ENCODE measurements at places on chromosomes 11 and 22.

DNA sequence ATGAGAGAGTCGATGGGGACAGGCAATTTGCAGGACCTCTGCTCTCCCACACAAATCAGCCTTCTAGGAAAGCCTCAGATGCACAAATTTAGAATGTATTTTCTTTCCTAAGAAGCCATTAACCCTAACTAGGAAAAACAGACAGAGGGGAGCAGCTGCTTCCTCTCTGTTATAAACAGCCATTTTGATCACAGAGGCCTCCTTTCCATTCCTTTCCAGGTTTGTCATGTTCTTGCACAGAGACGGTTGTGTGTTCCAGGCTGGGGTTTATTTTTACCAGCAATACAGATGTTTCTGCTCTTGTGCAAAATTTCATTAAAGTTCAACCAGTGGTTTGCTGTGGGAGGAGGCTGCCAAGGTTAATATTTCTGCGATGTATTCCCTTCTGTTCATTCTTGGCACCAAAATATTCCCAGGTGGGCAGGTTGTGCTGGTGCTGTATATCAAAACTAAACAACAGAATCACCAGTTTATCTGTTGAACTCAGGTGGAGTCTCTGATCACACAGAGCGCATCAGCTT, 90.2 kb downstream of the NAV2 start:
- DNase-seq = no peak

DNA sequence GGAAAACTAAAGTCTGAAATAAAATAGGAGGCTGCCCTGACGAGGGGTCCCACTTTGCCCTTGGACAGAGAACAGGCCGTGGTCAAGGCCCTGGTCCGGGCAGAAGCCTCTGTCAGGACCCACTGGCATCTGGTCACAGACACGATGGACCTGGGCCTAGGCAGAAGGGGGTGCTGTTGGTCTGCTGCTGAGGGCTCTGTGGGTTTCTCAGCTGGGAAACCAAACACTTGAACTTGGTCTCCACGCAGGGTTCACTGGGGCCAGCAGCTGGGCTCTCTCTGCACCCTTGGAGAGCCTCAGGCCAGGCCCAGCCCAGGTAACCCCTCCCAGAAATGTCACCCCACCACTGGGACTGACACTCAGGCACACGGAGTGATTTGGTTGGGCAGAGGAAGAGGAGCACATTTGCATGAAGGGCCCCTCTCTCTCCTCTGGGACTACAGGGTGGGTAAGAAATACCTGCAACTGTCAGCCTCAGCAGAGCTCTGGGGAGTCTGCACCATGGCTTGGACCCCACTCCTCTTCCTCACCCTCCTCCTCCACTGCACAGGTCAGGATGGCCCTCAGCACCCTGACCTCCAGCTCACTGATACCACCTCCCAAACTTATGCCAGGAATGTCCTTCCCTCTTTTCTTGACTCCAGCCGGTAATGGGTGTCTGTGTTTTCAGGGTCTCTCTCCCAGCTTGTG, 48.1 kb upstream of the TOP3B start:
- no peak for DNase-seq

GRCh38 chr11:96001037-96001436, 77.1 kb upstream of the MTMR2 start:
- peak; percentile 40 for DNase-seq

DNA sequence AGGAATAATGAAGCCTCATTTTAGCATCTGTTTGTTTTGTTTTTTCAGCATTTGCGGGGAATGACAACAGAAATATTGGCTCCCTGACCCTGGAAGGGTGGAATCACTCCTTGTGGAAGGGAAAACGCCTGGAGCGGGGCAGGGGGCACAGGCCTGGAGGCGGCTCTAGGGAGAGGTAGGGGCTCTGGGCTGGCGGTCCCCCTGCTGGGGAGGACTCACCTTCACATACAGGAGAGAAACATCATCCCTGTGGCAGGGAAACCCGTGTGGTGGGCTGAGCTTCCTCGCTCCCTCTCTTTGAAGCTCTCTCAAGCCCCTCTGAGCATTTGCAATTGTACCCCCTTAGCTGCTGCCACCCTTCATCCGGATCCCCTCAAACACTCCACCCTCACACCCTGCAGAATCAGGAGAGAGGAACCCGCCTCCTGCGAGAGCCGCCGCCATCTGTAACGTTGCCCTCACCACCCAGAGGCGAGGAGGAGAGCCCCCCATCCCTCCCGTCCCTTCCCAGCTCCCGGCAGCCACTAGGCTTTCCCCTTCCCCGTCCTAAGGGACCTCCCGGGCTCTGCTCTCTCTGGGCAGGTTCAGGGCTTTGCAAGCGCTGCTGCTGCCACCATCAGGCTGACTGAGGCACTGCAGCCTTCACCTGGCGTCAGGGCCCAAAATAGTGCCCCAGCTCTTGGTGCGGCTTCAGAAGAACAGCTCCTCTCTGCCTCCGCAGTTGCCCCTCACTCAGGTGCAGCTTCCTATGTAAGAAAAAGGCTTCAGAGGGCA, 10.4 kb downstream of the KIRREL3 start:
- DNase-seq = peak; percentile 72

DNA sequence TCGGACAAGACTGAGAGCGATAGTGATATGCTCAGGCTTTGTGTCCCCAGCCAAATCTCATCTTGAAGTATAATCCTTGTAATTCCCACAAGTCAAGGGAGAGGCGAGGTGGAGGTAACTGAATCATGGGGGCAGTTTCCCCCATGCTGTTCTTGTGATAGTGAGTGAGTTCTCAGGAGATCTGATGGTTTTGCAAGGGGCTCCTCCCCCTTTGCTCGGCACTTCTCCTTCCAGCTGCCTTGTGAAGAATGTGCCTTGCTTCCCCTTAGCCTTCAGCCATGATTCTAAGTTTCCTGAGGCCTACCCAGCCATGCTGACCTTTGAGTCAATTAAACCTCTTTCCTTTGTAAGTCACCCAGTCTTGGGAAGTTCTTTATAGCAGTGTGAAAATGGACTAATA, 7.5 kb upstream of the FOLR2 start:
- DNase-seq = no peak

GRCh38 chr11:68271023-68271780, 571 bp downstream of the C11orf24 start:
- peak; percentile 23 for DNase-seq

DNA sequence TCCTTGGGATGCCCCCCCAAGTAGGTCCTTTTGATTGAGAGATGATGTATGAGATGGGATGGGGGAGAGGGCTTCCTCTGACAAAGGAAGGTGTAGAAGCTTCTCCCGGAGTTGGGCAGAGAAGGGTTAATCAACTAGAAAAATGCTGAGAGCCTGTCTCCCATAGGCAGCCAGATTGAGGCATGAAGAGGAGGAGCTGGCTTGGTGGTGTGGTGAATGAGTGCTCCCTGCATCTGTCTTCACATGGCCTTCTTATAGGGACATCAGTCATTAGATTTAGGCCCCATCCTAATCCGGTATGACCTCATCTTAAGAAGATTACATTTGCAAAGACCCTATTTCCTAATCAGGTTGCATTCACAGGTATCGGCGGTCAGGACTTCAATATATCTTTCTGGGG, 61.1 kb downstream of the NFAM1 start:
- no peak for DNase-seq

DNA sequence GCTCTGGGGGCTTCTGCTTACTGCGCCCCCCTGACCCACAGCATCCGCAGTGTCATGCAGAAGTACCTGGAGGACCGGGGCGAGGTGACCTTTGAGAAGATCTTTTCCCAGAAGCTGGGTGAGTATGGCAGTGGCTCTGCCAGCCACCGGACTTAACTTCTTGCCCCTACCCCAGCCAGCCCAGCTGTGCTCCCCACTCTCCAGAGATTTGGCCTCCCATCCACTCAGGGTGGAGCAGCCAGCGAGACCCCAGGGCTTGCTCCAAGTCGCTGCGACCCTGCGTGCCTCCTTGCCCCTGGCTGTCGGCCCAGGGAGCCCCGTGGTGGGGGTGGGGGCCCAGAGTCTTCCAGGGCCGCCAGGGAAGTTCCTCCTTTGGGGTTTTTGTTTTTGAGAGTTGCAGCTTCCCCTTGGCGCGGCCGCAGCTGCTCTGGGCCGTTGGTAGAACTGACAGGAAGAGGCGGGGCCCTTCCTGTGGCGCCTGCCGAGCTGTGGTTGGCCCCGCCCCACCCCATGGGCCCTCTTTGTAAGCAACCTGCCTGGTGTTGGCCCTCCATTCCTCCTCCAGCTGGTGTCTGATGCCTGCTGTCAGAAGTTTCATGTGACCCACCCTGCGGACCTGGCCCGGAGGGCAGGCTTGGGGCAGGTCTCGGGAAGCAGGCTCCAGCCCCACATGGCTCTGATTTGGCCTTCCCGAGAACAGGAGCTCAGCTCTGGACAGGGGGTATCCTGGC, 11.1 kb downstream of the GRK2 start:
- DNase-seq = no peak

DNA sequence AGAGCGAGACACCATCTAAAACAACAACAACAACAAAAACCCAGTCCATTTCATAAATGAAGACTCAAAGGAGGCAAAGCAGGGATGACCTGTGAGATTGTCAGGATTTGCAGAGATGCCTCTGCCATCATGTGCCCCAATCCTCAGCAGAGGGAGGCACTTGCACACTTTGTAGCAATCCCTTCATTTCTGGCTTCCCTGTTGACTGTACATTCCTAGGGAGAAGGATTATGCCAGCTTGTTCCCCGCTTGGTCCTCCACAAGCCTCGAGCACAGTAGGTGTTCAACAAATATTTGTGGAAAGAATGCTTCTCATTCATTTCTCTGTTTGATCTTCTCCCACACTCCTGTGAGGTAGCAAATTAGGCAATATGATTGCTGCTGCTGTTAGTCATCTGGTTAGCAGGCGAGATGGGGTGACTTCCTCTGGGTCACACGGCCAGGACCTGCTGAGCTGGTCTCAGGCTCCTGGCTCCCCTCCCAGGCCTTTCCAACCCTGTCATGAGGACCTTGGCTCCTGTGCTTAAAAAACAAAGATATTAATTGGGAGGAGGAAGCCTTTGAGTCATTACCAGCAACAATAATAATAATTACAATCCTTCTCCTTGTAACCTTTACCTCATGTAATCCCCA, 34.1 kb downstream of the LIF start:
- DNase-seq = peak; percentile 25

- no peak for DNase-seq
Measured at GRCh38 chr22:36301851-36302250, 48.9 kb downstream of the APOL1 start.

- DNase-seq = no peak
Measured at GRCh38 chr11:80748207-80748925, 1307.5 kb upstream of the TENM4 start.

DNA sequence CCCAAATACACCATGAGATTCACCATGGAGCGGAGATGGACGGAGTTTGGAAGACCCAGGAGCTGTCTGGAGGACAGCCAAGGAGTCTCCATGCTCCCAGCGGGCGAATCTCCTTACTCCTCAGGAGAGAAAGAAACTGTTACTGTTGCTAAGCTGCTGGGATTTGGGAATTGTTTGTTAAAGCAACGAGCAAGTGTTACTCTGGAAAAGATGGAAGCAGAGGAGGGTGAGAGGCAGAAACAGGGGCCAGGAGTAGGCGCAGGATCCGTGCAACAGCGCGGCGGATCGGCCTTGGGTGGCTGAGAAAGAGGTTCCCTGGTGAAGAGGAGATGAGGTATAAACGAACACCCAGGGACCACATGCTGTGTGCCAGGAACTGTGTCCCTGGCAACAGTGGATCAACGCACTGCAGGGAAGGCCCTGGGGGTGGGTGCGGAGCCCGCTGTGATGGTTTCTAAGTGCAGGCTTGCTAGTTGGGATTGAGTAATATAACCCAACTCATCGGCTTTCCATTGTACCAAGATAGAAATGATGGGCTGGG, 1436.4 kb downstream of the BRD1 start:
- no peak for DNase-seq

GRCh38 chr11:123183391-123184099, 11.5 kb downstream of the CLMP start:
- DNase-seq = no peak

Data from substantia nigra (tissue), 51 donors.